ENCODE measurements at places on chromosomes 1 and 21.

DNA sequence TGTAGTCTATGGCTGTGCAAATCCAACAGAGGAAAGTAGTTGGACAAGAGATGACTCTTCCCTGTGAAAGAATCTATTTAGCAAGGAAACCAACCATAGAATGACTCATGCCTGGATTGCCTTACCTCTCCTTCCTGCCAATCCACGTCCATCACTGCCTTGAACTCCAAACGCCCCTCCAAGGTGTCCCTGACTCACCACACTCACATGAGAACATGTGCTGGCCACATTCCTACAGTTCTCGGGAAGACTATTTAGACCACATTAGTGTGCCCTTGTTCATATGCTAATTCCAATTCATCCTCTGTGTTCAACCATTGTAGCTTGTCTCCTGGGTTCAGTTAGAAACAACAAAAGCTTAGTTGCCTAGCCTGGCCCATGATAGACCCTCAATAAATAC, 157.3 kb downstream of the SLC30A10 start:
- DNase-seq, result no peak

- DNase-seq, result no peak
Measured at GRCh38 chr1:237244778-237245177, 202.8 kb downstream of the RYR2 start.

GRCh38 chr1:155300024-155300423, 1.2 kb downstream of the PKLR start:
- DNase-seq, result no peak

DNA sequence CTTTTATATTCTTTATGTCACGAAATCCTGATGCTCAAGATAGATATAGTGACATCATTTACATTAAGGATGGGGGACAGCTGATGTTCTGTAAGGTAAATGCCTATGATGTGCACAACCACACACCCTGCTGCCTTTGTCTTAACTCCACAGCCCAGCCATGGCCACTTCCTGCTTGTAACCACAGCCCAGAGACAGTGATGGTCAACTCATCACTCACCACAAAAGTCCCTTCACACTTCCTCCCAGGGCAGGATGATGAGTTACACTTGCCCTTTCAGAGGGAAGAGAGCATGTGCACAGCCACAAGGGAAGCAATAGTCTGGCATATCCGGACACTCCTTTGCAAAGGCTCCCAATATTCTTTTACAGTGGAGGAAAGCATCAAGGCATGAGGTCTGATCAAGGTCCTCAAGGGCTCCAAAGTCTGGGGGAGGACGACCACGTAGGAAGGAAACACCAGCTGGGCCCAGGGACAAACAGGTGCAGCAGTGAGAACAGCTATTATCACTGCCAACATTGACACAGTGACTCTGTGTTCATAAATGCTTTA, 53.8 kb downstream of the PLPP3 start:
- DNase-seq, result no peak

- DNase-seq, result no peak
Measured at GRCh38 chr1:155254714-155255242, 505 bp downstream of the ENTREP3 start.

DNA sequence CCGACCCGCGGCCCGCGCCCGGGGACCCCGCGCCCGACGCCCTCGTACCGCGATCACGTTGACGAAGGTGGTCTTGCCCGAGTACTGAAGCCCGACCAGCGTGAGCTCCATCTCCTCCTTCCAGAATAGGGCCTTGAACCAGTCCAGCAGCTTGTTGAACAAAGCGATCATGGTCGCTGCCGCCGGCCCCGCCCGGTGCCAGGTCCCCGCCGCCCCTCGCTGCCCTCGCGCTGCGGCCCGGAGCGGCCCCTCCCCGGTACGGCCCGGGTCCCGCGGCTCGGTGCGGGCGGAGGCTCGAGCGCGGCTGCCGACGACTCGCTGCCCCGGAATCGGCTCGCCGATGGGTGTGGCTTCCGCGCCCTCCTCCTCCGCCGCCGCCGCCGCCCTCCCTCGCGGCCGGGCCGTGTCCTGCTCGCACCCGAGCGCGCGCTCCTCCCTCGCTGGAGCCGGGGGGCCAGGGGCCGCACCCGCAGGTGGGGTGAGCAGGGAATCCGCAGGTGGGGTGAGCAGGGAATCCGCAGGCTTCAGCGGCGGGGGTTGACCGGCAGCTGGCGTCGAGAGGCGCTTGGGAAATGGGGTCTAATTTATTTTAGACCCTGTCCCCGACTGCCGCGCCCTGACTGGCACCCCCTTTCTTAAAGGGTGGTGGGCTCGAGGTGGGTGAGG, at the start of gene ARL8A:
Gene ARL8A, minus strand, starts transcription at position 336 of the 666 bp plus-strand sequence. Its CDS starts 165 bp downstream, at position 171.
- peak; percentile 50 for DNase-seq

- no peak for DNase-seq
Measured at GRCh38 chr21:26788790-26789189, 56.4 kb downstream of the ADAMTS1 start.

GRCh38 chr1:109104364-109105151, 9.4 kb upstream of the ELAPOR1 start:
- no peak for DNase-seq

- peak; percentile 49 for DNase-seq
Measured at GRCh38 chr1:51768971-51769588, 109.4 kb downstream of the NRDC start.

DNA sequence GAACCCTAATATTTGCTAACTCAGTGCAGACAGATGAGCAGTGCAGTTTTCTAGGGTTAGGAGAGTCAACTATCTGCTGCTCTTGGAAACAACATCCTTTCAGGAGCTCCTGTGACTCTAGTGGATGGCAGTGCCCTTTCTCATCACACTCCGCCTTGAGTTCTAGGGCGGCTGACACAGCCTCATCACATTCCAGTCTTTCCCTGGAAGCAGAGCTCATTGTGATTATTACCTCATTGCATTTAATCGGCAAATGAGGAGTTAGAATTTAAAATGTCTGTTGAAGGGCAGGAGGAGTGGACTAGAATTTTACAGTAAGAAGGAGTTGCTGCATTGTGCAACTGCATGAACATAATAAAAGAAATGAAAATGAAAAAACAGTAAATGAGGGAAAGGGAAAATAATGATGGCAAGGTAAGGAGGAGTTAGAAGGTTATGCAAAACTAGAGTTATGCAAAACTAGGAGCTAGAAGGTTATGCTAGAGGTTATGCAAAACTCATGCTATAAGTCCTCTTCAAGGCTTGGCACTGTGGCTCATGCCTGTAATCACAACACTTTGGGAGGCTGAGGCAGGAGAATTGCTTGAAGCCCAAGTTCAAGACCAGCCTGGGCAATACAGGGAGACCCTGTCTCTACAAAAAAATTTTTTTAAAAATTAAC, 6.9 kb upstream of the PTGFRN start:
- no peak for DNase-seq

GRCh38 chr21:38291874-38292273, 35.1 kb downstream of the KCNJ15 start:
- DNase-seq, result no peak

DNA sequence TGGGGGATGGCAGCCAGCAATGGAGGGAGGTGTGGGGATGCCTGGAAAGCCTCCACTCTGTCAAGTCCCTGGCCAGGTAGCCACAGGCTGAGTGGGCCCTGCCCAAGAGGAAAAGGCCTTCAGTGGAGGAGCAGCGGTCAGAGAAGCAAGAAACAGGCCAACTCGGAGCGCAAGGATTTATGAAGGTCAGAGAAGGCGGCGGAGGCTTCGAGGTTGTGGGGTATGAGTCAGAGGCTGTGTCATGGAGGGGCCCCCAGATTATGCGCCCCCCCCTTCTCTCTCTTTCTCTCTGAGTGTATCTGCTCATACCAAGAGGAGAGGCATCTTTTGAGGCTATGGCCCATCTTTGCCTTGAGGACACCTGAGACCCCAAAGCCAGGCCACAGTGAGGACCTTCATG, 99.5 kb downstream of the CASZ1 start:
- no peak for DNase-seq

GRCh38 chr1:66012106-66012784, 219.6 kb downstream of the PDE4B start:
- no peak for DNase-seq

DNA sequence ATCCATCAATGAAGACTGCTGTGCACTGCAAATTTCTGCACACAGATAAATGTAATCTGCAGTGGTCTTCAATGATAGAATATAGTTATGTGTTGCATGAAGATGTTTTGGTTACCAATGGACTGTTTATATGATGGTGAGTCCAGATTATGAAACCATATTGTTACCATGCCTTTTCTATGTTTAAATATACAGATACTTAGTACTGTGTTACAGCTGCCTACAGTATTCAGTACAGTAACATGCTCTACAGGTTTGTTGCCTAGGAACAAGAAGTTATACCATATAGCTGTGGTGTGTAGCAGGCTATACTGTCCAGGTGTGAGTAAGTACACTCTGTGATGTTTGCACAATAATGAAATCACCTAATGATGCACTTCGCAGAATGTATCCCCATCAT, 40.8 kb downstream of the SORT1 start:
- DNase-seq, result no peak

DNA sequence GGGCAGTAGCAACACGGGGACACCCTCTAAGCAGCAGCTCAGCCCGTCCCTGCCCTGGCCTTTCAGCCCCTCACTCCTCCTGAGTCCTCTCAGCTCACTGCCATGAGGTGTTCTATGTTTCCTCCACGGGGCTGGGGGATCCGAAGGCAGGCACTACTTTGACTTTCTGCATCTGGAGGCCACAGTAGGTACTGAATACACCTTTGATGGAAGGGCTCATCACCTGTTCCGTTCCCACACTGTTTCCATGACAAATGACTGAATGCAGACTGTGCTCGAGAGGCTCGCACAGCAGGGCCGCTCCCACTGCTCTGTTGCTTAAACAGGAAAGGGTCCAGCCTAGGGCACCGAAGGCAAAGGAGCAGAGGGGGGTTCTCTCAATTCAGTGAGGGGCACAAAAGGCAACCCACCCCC, 77.6 kb upstream of the DNAH14 start:
- no peak for DNase-seq

DNA sequence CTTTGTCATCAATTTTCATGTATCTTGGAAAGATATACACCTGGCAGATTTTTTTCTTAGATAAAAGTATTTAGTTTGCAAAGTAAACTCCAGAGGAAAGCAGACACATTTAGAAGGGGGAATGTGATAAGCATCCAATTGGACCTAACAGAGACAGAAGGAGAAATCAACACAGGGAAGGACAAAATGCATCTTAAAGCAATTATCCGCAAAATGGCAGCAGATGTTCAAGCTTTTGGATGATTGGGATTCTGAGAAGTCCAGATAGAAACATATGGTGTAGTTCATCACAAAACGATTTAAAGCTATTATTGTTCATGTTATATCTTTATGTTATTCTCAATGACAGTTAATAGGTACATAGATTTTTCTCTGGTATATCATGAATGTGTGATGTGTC, 1153.1 kb upstream of the B3GALT2 start:
- DNase-seq, result peak; percentile 91

- no peak for DNase-seq
Measured at GRCh38 chr1:15107911-15108310, 45.6 kb upstream of the TMEM51 start.
